GM04503 (cell line): ENCODE measurements at places on chromosomes 1 and 21.

DNA sequence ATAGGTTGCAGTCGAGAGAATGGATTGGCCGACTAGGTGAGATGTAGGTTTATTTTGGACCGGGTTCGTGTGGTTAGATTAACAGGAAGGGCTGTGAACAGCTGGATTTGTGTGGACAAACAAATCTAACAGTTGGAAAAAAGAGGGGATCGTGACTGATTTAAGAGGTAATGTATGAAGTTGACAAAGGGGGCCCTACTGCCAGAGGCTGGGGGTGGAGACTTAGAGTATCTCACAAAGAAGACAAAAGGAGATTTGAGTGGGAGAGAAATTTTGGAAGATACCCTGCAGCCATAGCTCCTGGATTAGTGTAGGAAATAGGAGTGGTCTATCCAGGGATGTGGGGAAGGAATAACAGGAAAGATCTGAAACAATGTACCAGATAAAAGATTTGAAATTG is 38.8 kb upstream of the PLA2G5 start:
- no peak for DNase-seq

GRCh38 chr1:154467434-154468102 is 34.5 kb upstream of the TDRD10 start:
- DNase-seq: no peak

DNA sequence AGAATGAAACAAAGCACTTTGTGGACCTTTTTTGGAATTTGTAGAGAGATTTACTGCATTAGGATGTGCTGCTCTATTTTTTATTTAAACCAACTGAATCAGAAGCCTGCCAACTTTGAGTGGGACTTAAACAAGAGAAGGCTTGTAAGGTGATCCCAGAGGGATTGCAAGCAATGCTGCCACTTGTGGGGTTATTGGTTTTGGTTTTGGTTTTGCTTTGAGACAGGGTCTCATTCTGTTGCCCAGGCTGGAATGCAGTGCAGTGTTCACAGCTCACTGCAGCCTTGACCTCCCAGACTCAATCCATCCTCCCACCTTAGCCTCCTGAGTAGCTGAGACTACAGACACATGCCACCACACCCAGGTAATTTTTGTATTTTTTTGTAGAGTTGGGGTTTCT is 32.2 kb upstream of the GNG5 start:
- DNase-seq: no peak

DNA sequence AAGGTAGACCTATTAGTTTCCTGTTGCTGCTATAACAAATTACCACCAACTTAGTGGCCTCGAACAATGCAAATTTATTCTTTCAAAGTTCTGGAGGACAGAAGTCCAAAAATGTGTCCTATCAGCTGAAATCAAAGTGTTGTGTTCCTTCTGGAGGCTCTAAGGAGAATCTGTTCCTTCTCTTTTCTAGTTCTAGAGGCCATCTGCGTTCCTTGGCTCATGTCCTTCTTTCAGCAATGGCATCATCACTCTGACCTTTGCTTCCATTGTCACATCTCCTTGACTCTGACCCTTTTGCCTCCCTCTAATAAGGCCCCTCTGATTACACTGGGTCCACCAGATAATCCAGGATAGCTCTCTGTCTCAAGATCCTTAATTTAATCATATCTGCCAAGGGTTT is 1.2 kb upstream of the MR1 start:
- DNase-seq: no peak

DNA sequence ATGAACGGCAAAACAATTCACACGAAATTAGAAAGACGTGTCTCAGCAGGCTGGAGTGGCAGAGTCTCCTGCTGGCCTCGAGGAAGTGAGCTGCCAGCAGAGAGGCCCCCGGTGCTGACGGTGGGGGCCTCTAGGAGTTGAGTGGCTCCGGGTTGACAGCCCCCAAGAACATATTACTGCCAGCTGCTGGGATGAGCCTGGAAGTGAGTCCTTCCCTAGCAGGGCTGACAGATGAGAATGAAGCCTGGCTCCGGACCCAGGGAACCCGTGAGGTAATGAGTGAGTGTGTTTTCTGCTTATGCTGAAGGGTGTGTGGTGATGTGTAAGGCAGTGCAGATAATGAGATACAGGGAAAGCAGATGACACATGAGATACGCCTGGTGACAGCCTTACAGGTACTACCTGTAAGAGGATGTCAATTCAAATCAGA is 23.5 kb upstream of the LRRC47 start:
- no peak for DNase-seq

GRCh38 chr1:144101397-144102045 is 129.7 kb upstream of the FAM72C start:
- no peak for DNase-seq
